AG10803 (cell line): ENCODE measurements at places on chromosomes 3 and 15.

DNA sequence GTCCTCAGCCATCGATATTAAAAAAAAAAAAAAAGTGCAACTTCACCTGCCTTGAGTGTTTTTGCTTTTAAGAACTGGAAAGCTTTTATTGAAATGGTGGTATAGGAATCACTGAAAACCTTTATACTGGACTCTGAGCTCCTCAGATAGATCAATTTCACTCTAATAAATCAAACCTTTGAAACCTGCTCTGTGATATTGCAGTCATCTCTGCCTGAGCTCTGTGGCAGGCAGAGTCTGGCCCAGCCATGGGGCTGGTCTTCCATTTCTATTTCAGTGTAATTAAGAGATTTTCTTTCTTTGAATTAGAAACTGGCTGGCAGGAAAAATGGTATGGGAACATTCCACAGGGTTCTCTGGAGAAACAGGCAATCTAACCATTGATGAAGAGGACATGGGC, 762.5 kb downstream of the AGBL1 start:
- no peak for DNase-seq

DNA sequence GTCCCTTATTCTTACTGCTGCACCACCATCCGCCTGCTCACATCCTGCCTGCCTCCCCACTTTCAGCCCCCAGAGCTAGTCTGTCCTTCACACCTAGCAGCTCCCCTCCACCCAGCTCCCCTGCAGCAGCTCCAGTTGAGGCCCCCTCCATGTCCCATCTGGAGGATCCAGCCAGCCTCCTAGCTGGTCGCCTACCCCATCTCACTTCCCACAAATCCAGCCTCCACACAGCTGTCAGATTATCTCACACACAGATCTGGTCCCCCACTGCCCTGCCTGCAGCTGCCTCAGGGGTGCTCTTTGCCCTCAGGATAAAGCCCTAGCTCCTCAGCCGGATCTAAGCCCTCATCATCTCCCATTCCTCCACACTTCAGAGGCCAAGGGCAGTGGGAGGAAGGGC, 8.8 kb upstream of the SEMA7A start:
- DNase-seq = no peak

- peak; percentile 15 for DNase-seq
Measured at GRCh38 chr3:111610612-111611054, 15.5 kb upstream of the ZBED2 start.

DNA sequence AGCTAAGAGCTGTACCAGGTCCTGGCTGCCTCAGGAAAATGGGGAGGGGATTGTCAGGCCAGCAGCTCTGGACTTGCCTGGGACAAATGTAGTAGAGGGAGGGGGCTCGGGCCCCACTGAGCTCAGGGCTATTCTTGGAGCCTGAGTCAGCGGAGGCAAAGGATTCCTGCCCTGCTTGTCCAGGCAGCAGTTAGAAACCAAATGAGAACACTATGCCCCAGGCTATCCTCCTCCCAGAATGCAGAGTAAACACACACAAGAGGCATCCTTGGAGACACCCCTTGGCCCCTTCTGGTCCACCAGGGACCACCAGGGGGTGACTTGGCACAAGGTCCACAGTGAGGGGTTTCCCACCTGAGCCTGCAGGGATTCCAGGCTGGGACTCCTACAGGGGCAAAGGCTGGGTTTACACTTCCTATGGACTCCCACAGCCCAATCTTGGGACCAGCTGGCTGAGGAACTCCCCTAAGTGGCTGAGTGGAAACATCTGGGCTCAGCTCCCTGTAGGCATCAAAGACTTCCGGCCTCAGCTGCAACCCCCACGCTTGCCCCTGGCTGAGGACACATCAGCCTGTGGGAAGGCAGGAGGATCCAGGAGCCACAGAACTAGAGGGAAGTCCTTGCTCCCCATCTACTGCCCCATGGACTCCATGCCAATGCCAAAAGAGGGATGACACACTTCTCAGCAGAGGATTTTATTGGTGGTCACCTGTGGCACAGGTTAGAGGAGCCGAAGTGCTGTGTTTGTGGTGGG, 3.4 kb upstream of the COL7A1 start:
- peak; percentile 94 for DNase-seq

DNA sequence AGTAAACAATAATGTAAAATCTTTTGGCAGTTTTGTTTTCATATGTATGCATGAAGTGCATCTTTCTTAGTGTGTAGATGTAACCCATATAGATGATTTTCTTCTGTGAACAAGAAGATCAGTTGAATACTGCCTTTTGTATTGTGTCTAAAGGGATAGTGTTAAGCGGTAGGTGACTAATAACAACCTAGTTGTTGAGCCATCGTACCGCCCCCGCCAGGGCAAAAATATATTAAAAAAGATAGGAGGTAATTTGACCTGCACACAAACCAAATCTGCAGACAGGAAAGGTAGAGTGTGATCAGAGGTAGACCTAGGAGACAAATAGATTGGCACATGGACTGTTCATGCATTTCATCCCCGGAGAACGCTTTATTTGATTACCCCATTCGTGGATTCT, 3.3 kb upstream of the GMNC start:
- no peak for DNase-seq

DNA sequence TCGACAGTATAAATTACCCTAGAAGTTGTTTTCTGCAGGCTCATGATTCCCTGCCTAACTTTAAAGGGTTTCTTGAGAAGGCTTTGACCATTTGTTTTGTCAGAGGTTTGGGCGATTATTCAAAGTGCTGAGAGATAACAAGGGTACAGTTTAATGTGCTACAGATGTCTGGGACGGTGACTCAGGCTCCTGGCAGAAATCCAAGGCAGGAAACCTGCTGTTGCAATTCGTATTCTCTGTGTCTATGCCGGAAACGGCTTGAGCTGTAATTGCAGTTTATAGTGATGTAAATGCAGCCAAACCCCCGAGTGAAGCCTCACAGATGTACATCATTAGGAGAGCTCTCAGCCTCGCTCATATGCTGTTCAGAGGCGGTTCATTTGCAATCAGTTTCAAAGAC, 65.6 kb downstream of the SYNPR start:
- peak; percentile 98 for DNase-seq

DNA sequence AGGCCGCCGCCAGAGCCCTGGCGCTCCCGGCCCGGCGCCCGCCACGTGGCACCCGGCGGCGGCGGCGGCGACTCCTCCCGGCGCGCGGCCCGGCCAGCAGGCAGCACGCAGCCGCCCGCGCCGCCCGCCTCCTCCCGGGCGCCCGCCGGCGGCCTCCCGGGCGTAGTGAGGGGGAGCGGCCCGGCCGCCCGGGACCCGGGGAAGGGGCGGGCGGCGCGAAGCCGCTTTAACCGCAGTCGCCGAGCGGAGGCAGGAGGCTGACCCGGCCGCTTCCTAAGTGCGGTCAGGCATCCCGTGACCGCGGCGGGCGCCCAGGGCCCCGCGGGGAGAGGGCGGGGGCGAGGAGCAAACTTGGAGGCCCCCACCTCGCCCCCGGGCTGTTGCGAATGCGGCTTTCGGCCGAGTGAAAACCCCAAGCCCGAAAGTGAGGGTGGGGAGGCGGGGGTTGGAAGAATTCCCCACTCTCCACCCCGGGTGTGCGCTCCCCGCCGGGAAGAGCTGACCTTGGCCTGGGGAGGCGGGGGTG, 1.7 kb upstream of the HES1 start:
- no peak for DNase-seq

GRCh38 chr3:64457811-64458210, 230.0 kb downstream of the ADAMTS9 start:
- DNase-seq = no peak

DNA sequence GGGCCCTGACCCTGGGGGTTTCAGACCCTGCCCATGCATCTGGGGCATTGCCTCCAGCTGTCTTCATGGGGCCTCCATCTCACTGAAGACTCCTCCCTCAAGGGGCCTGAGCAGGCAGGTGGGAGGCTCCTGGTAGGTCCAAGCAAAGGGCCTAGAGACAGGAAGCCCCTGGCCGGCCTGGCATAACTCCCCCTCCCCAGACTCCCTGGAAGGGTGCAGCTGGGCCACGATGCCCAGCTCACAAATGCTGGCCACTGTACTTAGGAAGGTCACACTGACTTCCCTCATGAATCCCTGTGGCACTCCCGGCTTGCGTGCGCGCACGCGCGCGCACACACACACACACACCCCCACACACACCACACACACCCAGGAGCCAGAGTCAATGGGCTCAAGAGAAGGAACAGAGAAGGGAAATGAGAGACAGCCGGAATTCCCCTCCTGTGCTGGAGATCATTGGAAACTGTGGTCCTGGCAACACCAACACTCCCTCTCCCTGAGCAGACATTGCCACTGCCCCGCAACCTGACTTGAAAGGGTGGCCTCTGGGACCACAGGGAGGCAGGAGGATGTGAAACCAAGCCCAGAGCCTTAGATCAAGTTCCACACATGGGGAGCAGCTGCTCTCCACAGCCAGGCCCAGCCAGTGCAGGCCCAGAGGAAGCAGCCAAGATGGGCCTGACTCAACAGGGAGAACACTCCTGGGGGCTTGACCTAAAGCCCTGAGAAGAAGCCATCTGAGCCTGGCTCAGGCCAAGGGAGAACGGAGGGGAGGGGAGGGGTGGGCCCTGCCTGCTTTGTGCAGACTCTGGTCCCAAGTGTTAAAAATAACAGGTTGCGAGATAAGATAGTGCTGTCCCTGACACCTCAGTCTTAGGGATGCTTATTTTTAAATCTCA, 69.7 kb downstream of the SCN5A start:
- peak; percentile 32 for DNase-seq

DNA sequence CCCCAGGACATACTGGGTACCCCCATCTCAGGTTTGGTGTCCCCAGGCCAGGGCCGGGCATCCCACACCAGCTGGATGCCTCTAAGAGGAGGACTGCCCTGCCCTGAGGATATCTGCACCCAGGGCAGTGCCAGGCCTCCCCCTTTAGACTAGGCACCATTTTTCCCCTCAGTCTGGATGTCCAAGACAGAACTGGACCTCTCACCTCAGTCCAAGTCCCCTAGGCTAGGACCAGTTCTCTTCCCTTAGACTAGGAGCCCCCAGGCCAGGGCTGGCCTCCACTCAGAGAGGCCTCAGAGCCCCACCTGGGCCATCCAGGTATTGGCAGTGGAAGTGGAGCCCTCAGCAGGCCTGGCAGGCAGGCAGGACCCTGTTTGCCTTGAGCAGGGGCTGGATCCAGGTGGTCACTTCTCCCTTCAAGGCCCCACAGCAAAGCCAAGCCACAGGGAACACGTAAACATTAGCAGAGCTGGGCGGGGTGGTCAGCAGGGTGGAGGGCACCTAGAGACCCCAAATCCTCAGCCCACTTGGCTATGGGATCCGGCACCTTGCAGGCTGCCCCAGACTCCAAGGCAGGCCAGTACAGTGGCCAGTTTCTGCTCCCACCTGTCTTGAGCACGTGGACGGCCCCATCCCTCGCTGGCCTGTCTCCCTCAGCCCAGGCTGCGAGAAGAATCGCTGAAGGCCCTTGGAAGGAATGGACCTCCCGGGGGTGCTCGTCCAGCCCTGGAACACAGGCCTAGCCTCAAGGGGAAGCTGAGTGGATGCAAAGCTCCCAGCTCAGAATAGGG, 28.3 kb downstream of the PTH1R start:
- no peak for DNase-seq

DNA sequence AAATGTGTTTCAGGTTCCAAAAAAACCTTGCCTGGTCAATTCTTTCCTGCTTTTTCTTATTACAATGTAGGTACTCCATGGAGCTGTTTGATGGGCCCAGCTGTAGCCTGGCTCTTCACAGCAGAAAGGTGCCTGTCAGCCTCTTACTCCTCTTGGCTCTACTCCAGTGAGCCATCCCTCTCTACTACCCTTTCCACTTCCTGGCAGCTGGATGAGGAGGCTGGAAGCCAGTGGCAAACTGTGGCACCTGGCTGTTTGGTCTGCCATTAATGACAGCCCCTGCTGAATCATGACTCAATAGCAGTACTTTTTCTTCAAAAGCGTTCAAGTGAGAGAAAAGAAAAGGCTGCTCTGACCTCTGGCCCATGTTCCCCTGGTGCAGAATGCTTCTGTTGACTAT, 618.1 kb downstream of the PYDC2 start:
- DNase-seq = no peak

DNA sequence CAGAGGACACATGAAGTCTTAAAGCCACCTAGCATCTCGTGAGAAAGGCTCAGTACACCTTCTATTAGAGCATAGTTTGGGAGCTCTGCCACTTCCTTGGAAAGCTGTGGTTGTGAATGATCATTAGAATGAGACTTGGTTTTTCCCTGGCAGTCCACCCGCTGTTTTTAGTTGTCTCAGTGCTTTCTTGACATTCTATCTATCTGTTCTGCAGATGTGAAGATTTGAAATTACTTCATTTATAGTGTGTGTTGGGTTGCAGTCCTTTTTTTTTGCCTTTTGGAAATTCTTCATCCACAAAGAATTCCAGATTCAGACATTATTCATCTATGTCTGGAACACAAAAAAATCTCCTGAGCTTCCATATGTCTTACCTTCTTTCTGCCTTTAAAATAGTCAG, 23.7 kb downstream of the PPP2R3A start:
- peak; percentile 88 for DNase-seq
